ENCODE measurements at places on chromosomes 2 and 18. TPM values are rescaled to one million over a fixed set of nuclear protein-coding genes. Genes with fewer than 3 reads are reported as not detected.
A peak's percentile ranks its signal among the peaks of the same experiment; 100 is the strongest.

The UXS1 gene
- 37.7 TPM for total RNA-seq

The CKAP2L gene
- 38.4 TPM for total RNA-seq

The MC4R gene
- total RNA-seq = not detected

The PDE1A gene
- total RNA-seq = not detected

The RGPD8 gene
- total RNA-seq = 7.8 TPM

The IMPA2 gene
- 20.8 TPM for total RNA-seq

The CABYR gene
- 0.83 TPM for total RNA-seq

DNA sequence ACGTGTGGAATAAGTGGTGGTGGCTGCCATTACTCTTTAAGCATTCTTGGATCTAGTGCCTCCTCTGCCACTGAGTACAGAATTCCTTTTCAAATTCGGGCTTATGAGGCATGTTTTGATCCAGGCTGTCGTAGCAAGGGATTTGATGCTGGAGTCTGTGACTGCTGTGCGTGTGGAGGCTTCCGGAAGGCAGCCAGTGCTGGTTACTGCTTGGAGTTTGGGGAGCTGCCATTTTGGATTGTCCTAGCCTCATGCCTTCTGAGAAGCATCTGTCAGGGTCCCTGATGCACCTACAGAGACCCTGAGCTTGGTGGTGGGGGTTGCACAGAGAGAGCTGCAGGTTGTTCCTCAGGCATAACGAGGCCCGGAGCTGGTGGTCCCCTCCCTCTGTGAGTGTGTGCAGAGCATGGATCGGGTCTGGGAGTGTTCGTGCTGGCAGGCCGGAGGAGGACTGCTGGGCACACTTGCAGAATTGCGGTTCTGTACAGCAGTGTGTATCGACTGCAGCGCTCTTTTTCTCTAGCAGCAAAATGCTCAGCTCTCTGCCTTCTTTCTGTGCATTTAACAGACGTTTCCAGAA, 7.7 kb downstream of the HPCAL1 start:
- no peak overlapping the region for H3K27ac ChIP-seq
- H3K27me3 ChIP-seq = no peaks in the 10 kb centered on the region
- no peak overlapping the region for H3K4me3 ChIP-seq
- no peaks in the 10 kb centered on the region for H3K36me3 ChIP-seq
- peaks cover 61% of the 10 kb centered on the region for H3K4me1 ChIP-seq
- DNase-seq = no peak

GRCh38 chr2:43798300-43798699, 24.5 kb downstream of the DYNC2LI1 start:
- H3K4me1 ChIP-seq = no peaks in the 10 kb centered on the region
- DNase-seq = no peak
- no peak overlapping the region for H3K4me3 ChIP-seq
- H3K36me3 ChIP-seq = peaks cover 4% of the 10 kb centered on the region

- no peaks in the 10 kb centered on the region for H3K27me3 ChIP-seq
- no peaks in the 10 kb centered on the region for H3K36me3 ChIP-seq
- no peak for DNase-seq
- no peak overlapping the region for H3K4me3 ChIP-seq
- H3K27ac ChIP-seq = no peak overlapping the region
These were observed 12.5 kb downstream of the VAPA start for GRCh38 chr18:9926223-9926894.

- peaks cover 9% of the 10 kb centered on the region for H3K4me1 ChIP-seq
- no peaks in the 10 kb centered on the region for H3K36me3 ChIP-seq
- H3K27ac ChIP-seq = no peak overlapping the region
- peaks cover 2% of the 10 kb centered on the region for H3K27me3 ChIP-seq
These were observed 199.1 kb downstream of the FBXO15 start for GRCh38 chr18:73948497-73948896.

- no peak for DNase-seq
- peaks cover 8% of the 10 kb centered on the region for H3K4me1 ChIP-seq
- no peak overlapping the region for H3K4me3 ChIP-seq
- no peak overlapping the region for H3K27ac ChIP-seq
- H3K36me3 ChIP-seq = no peaks in the 10 kb centered on the region
These were observed 282.0 kb upstream of the SIX2 start for GRCh38 chr2:45291296-45291701.

GRCh38 chr2:8796315-8796848, 41.0 kb downstream of the KIDINS220 start:
- peaks cover 38% of the 10 kb centered on the region for H3K36me3 ChIP-seq
- H3K27ac ChIP-seq = peak overlapping the region; percentile 8
- H3K4me1 ChIP-seq = peaks cover 21% of the 10 kb centered on the region
- no peak for DNase-seq
- no peaks in the 10 kb centered on the region for H3K27me3 ChIP-seq

DNA sequence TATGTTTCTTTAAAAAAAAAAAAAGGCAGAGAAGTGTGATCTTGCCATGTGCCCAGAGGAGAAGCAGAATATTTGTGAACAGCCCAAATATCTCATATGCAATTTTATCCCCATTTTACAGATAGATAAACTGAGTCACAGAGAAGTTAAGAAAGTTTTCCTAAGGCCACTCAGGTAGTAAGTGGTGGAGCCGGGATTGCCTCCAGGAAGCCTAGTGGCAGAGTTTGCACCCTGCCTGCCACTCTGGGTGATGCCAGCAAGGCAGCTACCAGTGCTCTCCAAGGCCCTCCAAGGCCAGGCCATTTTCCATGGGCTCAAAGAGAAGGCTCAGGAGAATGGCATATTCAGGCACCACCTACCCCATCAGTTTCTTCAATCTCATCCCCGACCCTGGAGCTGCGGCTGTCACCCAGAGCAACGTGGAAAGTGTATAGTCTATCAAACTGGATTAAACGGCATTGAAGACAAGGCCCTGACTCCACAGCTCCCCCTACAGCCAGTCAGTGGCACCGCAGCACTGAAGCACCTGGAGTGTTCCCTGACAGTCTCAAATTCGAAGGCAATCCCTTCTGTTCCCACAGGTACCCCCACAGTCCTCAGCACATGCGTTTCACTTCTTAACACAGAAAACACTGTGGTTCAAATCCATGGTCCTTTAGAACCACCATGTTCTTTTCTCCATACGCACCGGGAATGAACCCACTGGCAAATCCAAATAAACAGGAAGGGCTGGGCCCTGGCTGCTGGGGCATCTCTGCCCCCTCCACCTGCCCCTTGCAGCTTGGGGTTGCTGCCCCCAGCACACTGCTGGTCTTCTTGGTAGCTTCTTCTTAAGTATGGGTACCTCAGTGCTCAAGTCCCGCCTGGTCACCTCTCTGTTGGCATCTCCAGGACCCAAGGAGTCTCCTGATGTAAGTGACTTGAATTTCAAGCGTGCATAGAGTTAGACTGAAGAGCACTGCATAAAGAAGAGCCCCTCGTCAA, 175.3 kb downstream of the INHBB start:
- H3K27ac ChIP-seq = no peak overlapping the region
- H3K36me3 ChIP-seq = no peaks in the 10 kb centered on the region
- peaks cover 28% of the 10 kb centered on the region for H3K27me3 ChIP-seq

DNA sequence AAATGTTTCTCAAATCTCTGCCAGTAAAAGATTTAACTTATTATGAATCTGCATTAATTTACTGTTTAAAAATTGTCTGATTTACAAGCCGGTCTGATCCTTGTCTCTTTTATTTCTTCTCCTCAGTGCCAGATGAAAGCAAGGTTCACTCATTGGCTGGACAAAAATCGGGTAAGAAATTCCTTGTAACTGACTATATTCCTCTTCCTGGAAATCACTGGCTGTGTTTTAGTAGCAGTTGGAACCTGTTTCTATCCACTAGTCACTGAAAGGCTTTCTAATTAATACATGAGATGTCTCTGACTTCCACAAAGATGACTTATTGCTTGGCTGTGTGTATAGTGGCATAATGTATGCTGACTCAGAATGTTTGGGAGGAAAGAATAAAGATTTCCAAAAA, 436.6 kb upstream of the NRP2 start:
- no peak overlapping the region for H3K4me3 ChIP-seq
- DNase-seq = no peak
- H3K4me1 ChIP-seq = no peaks in the 10 kb centered on the region
- no peaks in the 10 kb centered on the region for H3K27me3 ChIP-seq

GRCh38 chr2:84963323-84963691, 7.7 kb upstream of the KCMF1 start:
- H3K27me3 ChIP-seq = no peaks in the 10 kb centered on the region
- H3K36me3 ChIP-seq = peaks cover 62% of the 10 kb centered on the region
- no peak overlapping the region for H3K4me3 ChIP-seq
- H3K4me1 ChIP-seq = peaks cover 38% of the 10 kb centered on the region
- no peak for DNase-seq

DNA sequence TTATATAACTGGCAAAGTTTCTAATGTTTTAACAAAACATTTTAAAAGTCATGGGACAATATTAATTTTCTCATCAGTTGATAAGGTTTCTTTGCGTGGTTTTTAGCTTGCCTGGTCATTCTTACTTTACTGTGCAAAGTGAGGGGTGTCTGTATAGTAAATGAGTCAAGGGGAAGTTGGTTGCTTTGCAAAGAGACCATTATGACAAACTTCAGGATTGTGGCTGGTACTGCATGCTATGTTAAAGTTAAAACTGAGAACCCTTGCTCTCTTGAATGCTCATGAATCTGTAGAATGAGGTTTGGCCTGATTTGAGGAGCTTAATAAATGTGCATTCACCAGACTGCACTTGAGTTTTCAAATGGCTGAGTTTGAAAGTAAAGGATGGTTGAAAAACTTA, 47.0 kb downstream of the COL4A4 start:
- no peaks in the 10 kb centered on the region for H3K4me1 ChIP-seq
- DNase-seq = no peak
- peak overlapping the region; percentile 12 for H3K27ac ChIP-seq
- H3K36me3 ChIP-seq = no peaks in the 10 kb centered on the region
- peaks cover 15% of the 10 kb centered on the region for H3K27me3 ChIP-seq
- no peak overlapping the region for H3K4me3 ChIP-seq

DNA sequence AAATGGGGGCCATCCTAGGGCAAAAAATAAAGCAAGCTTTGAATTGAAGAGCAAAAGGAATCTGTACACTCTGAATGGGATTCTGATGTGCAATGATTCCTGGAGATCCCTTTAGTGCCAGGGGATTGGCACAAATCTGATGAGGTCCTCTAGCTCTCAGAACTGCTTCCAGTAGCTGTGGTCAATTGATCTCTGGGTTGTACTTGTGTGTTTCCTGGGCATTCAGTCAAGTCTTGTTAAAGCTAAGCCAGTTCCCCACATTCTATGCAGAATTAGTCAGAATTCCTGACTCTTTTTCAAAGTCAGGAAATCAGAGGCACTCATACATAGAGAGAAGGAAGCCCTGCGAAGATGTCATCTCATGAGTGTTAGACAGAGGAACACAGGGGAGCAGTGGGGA, 161.3 kb downstream of the DNER start:
- H3K27me3 ChIP-seq = peaks cover 10% of the 10 kb centered on the region
- no peak overlapping the region for H3K27ac ChIP-seq
- no peaks in the 10 kb centered on the region for H3K36me3 ChIP-seq
- DNase-seq = no peak
- H3K4me1 ChIP-seq = no peaks in the 10 kb centered on the region

GRCh38 chr2:220962556-220962955, 609.5 kb downstream of the EPHA4 start:
- no peaks in the 10 kb centered on the region for H3K36me3 ChIP-seq
- no peak for DNase-seq
- no peak overlapping the region for H3K27ac ChIP-seq
- H3K27me3 ChIP-seq = peaks cover 5% of the 10 kb centered on the region
- H3K4me3 ChIP-seq = no peak overlapping the region

GRCh38 chr18:23209031-23209430, 73.7 kb downstream of the CABLES1 start:
- H3K4me1 ChIP-seq = peaks cover 33% of the 10 kb centered on the region
- H3K27me3 ChIP-seq = no peaks in the 10 kb centered on the region
- peaks cover 3% of the 10 kb centered on the region for H3K36me3 ChIP-seq

DNA sequence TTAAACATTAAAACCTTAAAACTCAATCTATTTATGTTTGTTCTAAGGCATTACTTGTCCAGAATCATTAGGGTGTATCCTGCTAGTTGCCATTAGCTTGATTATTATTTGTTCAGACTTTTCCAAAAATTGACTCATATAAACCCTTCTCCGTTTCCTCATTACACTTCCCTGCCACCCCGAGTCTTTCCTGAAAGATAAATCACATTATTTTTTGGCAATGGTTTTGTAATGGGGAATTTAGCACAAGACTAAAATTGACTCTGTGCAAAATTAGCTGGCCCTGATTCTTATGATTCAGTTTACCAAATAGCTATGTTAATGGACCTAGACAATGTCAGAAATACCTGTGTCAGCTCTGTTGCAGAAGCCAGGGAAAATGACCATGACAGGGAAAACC, 112.2 kb upstream of the NT5C1B start:
- H3K4me1 ChIP-seq = no peaks in the 10 kb centered on the region
- no peak for DNase-seq
- no peak overlapping the region for H3K4me3 ChIP-seq
- no peaks in the 10 kb centered on the region for H3K27me3 ChIP-seq
- no peak overlapping the region for H3K27ac ChIP-seq
- no peaks in the 10 kb centered on the region for H3K36me3 ChIP-seq

DNA sequence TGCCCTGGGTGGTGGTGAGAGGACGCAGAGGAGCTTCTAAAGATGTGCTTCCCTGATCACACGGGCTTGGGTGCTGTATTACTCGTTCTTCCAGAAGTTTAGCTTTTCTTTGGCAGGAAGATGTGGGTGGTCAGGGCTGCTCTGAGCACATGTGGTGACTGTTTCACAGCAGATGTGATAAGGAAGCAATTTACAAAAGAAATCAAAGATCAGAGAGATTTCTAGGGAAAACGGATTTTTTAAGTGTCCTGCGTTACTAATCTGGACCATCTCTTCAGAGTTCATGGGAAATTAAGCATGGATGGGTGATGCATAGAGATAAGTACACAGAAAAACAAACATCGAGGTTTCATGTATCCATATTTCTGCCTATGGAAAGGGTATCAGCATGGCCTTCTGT, 99.4 kb downstream of the WDSUB1 start:
- DNase-seq = no peak
- no peak overlapping the region for H3K4me3 ChIP-seq
- H3K27me3 ChIP-seq = no peaks in the 10 kb centered on the region
- H3K4me1 ChIP-seq = no peaks in the 10 kb centered on the region

- H3K4me1 ChIP-seq = no peaks in the 10 kb centered on the region
- DNase-seq = peak; percentile 68
- no peaks in the 10 kb centered on the region for H3K27me3 ChIP-seq
- H3K36me3 ChIP-seq = no peaks in the 10 kb centered on the region
- H3K4me3 ChIP-seq = peak within 1 kb of the TSS; percentile 72
These were observed at the start of gene PSMA8 for GRCh38 chr18:26133652-26134051. PSMA8 (plus strand) TSS chr18:26133869; CDS start chr18:26133966, 97 bp downstream.

- peaks cover 5% of the 10 kb centered on the region for H3K4me1 ChIP-seq
- H3K27me3 ChIP-seq = no peaks in the 10 kb centered on the region
- H3K4me3 ChIP-seq = no peak overlapping the region
- DNase-seq = no peak
- no peak overlapping the region for H3K27ac ChIP-seq
- H3K36me3 ChIP-seq = peaks cover 1% of the 10 kb centered on the region
These were observed 10.6 kb downstream of the CXCR4 start for GRCh38 chr2:136107051-136108033.

- H3K36me3 ChIP-seq = no peaks in the 10 kb centered on the region
- H3K27me3 ChIP-seq = no peaks in the 10 kb centered on the region
- no peak overlapping the region for H3K27ac ChIP-seq
- peaks cover 9% of the 10 kb centered on the region for H3K4me1 ChIP-seq
- no peak overlapping the region for H3K4me3 ChIP-seq
- DNase-seq = no peak
These were observed 6.0 kb upstream of the SLC39A10 start for GRCh38 chr2:195651046-195651445.

Data from activated CD4-positive, alpha-beta T cell treated with anti-CD3 and anti-CD28 coated beads for 36 hours (primary cell).